Adrenal gland (tissue), 19 donors: ENCODE measurements at places on chromosomes 1 and 21. TPM values are rescaled to one million over a fixed set of nuclear protein-coding genes. Genes with fewer than 3 reads are reported as not detected.

IGSF9 gene
- total RNA-seq = not detected

- H3K4me3 ChIP-seq = no peak overlapping the region
- no peaks in the 10 kb centered on the region for H3K27me3 ChIP-seq
- H3K36me3 ChIP-seq = no peaks in the 10 kb centered on the region
- no peak overlapping the region for H3K27ac ChIP-seq
- no peaks in the 10 kb centered on the region for H3K4me1 ChIP-seq
Observed at GRCh38 chr1:86478416-86479156, 9.9 kb downstream of the CLCA1 start.

DNA sequence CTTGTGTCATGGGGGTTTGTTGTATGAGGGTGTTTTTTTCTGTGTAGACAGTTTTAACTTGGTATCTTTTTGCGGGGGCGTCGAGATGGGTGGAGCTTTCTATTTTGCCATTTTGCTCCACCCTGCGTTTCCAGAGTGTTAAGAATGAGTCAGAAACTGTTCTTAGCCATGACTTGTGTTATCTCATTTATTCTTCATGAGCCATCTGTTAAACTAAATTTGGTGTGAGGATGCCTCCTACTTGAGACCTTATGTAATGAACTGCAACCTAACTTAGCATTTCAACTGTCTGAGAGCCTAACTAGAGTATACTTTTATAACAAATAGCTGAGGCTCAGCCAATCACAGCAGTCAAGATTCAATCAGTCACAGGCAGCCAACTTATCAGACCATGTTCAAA lies 1873.5 kb downstream of the NCAM2 start:
- DNase-seq = no peak
- no peak overlapping the region for H3K27ac ChIP-seq
- H3K36me3 ChIP-seq = no peaks in the 10 kb centered on the region

DNA sequence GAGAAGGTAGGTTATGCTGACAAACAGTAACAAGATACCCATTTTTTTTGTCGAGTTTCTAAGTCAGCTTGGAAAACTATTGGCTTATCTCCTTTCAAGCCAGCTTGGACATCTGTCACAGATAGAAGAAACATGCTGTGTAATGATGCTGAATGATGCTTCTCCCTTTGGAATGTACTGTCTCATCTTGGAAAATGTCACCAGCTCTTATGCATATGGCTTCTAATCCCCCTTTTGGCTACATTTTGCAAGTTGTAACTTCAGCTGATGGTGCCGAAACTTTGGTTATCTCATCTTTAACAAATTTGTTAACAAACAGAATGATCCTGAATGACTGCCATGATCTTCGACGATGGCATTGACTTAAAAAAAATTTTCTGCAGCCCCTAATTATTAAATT lies 68.8 kb upstream of the ST6GALNAC3 start:
- H3K4me1 ChIP-seq = no peaks in the 10 kb centered on the region
- no peak overlapping the region for H3K27ac ChIP-seq
- no peaks in the 10 kb centered on the region for H3K27me3 ChIP-seq
- no peak overlapping the region for H3K4me3 ChIP-seq

DNA sequence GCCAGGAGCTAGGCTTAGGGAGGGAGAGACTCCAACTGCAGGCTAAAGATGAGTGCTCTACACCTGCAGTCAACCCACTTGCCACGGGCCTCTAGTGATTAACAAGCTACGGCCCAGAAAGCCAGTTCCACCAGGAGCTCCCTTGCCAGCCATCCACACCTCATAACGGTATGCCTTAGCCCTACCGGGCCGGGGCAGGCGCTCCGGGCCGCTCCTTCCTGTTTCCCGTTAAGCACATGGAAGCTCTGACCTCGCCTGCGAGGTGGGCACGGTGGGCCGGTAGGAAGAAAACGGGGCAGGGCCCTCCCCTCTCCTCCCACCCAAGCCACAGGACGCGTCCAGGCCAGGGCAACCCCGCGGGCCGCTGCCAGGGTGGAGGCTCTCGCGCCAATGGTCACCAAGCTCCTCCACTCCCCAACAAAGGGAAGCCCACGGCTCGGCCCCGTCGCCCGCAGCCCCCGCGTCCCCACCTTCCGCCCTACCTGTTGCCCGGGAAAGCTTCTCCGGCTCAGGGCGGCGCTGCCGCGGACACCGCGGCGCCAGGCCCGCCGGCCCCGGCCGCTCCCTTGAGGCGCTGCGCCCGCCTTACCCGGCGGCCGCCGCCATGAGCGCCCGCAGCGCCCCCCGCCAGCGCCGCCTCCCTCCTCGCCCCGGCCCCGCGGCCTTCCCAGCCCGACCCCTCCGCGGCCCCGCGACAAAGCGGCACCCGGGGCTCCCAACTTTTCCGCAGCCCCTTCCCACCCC lies 627 bp downstream of the CERS2 start:
- H3K36me3 ChIP-seq = no peaks in the 10 kb centered on the region
- no peaks in the 10 kb centered on the region for H3K27me3 ChIP-seq
- H3K4me1 ChIP-seq = peaks cover 64% of the 10 kb centered on the region
- peak overlapping the region; percentile 94 for H3K27ac ChIP-seq
- H3K4me3 ChIP-seq = peak overlapping the region; percentile 100
- no peak for DNase-seq

GTF2B gene
- 27.9 TPM for total RNA-seq

DNA sequence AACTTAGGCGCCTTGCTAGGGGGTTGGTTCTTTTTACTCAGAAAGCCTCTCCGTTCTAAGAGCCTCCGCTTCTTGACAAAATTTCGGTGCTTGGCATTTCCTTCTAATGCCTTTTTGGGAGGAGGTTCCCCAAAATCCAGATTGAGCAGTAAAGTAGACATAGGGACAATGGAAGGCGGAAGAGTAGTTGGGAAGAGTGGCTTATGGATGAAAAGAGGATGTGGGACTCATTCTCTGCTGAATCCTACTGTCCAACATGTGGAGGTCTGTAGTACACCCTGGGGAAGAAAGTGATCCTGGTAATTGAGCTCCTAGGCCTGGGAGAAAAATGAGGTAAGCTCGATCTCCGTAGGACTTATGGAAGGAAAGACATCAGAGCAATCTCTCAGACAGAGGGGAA lies 777 bp upstream of the METTL25B start:
- H3K27me3 ChIP-seq = no peaks in the 10 kb centered on the region
- peaks cover 31% of the 10 kb centered on the region for H3K4me1 ChIP-seq
- no peak overlapping the region for H3K27ac ChIP-seq
- no peak for DNase-seq
- no peaks in the 10 kb centered on the region for H3K36me3 ChIP-seq

OSCP1 gene
- total RNA-seq = 11.8 TPM

ITSN1 gene
- 49.5 TPM for total RNA-seq

DNA sequence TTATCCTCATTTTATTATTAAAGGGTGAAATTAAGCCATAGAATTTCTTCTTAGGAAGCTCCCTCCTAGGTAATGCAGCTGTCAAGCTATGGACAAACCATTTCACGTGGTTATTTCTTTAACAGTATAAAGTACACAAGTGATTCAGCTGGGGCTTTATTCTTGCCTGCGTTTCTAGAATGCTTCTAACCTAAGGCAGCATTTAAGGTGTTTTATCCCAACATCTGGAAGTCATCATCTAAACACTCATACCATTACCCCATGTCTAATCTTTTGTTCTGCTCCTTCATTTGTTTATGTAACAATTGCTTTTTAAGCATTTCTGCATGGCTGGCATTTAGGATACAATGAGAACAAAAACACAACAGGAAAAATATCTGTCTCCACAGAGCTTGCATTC lies 829.2 kb upstream of the ADAMTS5 start:
- no peak overlapping the region for H3K4me3 ChIP-seq
- H3K4me1 ChIP-seq = no peaks in the 10 kb centered on the region

DNA sequence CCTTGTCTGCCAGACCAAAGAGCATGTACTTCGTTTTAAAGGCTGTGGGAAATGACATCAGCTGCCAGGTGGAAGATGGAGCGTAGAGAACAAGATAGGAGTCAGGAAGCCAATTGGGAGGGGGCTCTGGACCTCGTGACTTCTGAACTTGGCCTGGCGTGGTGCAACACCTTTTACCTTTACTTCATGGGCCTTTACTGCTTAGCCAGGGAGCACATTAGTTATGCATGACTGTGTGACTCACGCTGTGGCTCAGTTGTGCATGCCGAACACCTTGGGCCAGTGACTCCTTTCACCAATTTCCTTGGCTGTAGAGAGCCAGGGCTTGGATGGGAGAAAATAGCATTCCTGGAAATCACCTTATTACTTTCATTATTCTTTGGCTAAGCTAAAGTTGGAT lies 7.2 kb downstream of the XCL1 start:
- no peak overlapping the region for H3K27ac ChIP-seq
- no peaks in the 10 kb centered on the region for H3K4me1 ChIP-seq
- H3K27me3 ChIP-seq = no peaks in the 10 kb centered on the region

- no peak for DNase-seq
- H3K36me3 ChIP-seq = no peaks in the 10 kb centered on the region
- no peaks in the 10 kb centered on the region for H3K27me3 ChIP-seq
- no peak overlapping the region for H3K27ac ChIP-seq
- no peak overlapping the region for H3K4me3 ChIP-seq
Observed at GRCh38 chr1:22916471-22916820, 56.2 kb downstream of the LACTBL1 start.

PRAMEF20 gene
- total RNA-seq = not detected

USF1 gene
- 48.9 TPM for total RNA-seq

DNA sequence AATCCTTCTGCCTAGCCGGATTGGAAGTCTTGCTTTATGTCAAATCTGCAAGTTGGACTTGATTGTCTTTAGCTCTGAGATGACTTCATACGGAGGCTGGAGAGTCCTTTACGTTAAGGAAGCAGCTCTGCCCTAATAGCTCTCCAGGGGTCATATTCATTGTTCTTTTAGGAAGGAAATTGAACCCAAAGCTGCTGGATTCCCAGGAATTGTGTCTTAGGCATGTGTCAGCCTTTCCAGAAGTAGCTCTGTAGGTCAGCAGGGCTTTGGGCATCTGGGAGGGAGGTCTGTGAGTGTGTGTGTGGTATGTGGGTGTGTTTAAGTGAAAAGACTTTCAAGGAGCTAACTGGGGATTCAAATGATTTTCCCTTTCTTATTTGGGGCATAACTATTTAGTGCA lies 82.4 kb downstream of the ABCA4 start:
- H3K4me1 ChIP-seq = no peaks in the 10 kb centered on the region
- H3K4me3 ChIP-seq = no peak overlapping the region
- no peaks in the 10 kb centered on the region for H3K27me3 ChIP-seq
- DNase-seq = peak; percentile 35
- no peaks in the 10 kb centered on the region for H3K36me3 ChIP-seq
- H3K27ac ChIP-seq = no peak overlapping the region
